ENCODE measurements at places on chromosomes 5 and 9.

DNA sequence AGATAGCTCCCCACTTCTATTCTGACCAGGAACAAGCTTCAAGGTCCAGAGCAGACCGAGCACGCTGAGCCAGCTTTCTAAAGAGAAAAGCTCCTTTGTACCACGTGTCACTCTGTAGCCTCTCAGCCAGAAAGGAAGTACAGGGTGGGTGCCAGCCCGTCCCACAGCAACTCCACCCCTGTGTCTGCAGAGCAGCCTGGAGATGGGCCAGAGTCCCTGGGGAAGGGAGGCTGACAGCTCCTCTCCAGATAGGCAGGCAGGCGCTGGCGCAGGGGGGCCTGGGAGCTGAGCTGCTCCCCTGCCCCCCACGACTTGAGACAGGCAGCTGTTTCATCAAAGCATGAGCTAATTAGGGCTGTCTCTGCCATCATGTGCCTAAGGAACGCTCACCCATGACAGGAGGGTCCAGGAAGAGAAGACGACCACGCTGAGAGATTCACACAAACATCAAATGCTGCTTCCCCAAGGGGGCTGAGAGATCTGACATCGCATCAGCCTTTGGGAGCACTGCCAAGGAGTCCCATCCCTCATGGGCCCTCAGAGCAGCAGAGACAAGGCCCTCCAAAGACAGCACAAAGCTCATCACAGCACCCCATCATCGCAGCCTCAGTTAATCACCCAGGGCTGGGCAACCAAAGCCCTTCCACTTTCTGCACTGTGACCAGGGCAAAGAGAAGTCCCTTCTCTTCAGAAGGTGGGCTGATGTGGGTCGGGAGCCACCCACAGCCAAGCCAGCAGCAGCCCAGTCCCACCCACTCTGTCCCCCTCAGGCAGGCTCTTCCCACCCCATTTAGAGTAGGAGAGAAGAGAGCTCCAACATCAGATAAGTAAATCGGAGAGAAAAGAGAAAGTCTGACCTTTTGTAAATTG is 78.5 kb upstream of the LRRTM2 start:
- DNase-seq: no peak

DNA sequence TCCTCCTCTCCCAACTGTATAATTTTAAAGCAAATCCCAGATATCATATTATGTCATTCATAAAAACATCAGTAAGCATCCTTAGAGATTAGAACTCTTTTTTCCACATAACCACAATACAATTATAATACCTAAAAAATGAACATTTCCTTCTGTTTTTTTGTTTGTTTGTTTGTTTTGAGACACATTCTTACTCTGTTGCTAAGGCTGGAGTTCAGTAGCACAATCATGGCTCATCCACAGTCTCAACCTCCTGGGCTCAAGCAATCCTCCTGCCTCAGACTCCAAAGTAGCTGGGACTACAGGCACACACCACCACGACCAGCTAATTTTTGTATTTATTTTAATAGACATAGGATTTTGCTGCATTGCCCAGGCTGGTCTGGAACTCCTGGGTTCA is 8.0 kb downstream of the F2R start:
- no peak for DNase-seq

DNA sequence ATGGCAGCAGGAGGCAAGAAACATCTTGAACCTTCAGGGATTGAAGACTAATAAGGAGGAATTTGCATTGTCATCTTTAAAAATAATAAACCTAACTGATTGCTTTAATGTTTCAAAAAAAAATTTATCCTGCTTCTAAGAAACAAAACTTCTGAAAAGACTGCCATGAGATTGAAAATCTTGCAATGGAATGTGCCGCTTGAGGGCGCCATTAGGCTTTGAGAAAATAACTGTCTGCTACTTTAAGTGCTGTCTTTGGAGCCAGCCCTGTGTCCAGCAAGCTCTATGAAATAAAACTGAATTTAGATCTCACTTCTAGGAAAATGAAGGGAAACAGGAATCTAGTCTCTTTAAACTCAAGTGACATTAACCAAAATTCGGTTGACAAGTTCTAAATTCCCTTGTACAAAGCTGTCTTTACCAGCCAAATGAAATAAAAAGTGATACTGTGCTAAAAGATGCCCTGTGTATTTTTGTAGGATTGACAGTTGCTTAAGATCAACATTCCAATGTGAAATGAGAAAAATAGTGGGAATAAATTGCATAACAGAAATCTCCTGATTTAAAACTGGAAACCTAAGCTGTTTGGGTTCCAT is 79.4 kb downstream of the ESM1 start:
- peak; percentile 25 for DNase-seq

- no peak for DNase-seq
These were observed 8.1 kb upstream of the ZBTB43 start for GRCh38 chr9:126796758-126797157.

- DNase-seq: no peak
These were observed 45.7 kb upstream of the PIK3R1 start for GRCh38 chr5:68169903-68170302.

GRCh38 chr9:103397868-103398600 is 402.9 kb downstream of the CYLC2 start:
- DNase-seq: no peak

- DNase-seq: no peak
These were observed 97.7 kb upstream of the IER5L start for GRCh38 chr9:129275626-129276247.

DNA sequence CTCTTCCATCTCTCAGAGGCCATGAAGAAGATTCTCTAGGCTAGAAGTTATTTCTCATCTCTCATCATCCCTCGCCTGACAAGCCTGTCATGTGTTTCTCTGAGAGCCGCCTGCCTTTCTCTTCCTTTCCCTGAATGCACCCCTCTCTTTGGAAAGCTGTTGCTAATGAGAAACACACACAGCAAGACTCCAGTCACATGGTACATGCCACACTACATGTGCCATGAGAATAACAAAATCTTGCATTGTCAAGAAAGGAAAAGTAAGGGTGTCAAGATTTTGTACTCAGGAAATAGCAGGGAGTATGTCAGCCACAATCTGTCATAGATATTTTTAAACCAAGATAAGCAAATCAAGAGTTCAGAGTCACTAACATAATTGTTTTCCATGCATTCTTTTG is 8.9 kb downstream of the AGXT2 start:
- no peak for DNase-seq

- no peak for DNase-seq
These were observed 1.5 kb upstream of the ANKHD1 start for GRCh38 chr5:140399979-140400729.

DNA sequence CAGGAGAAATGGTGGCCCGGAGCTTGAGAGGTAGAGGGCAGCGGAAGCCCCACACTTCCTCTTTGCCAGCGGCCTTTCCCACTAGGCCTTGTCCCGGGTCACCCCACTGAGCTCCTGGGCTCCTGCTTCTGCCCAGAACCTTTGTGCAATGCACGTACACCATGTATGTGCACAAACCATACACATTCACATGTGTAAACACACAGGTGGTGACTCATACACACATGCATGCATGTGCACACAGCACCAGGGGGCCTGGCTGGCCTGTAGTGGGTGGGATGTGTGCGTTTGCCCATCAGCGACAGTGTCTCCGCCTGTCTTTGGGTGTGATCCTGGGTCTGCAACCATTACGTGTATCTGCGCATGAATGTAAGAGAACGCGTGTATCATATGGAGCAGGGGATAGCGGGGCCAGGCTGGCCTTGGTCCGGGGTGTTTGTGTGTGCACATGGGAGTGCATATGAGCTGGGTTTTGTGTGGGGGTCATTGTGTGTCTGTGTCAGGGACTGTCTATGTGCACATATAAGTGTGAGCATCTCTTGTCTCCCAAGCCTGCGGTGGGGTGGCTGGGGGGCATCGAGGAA is 43.7 kb downstream of the PSD2 start:
- no peak for DNase-seq

DNA sequence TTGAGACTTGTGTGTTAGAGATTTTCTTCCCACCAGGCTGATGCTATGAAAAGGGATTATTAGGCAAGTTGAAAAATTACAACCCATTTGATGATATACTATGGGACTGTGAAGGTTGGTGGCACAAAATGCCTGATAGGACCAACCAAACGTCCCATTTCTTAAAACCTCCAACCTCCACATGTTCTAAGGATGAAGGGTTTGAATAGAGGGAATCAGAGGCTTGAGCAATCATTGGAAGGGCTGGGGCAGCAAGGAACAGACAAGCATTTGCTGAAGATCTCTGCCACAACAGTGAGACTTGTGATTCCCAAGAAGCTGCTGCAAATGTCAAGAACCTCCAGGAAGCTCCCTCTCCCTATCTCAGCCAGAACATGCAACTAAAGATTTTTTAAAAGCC is 283.1 kb downstream of the ELAVL2 start:
- no peak for DNase-seq

DNA sequence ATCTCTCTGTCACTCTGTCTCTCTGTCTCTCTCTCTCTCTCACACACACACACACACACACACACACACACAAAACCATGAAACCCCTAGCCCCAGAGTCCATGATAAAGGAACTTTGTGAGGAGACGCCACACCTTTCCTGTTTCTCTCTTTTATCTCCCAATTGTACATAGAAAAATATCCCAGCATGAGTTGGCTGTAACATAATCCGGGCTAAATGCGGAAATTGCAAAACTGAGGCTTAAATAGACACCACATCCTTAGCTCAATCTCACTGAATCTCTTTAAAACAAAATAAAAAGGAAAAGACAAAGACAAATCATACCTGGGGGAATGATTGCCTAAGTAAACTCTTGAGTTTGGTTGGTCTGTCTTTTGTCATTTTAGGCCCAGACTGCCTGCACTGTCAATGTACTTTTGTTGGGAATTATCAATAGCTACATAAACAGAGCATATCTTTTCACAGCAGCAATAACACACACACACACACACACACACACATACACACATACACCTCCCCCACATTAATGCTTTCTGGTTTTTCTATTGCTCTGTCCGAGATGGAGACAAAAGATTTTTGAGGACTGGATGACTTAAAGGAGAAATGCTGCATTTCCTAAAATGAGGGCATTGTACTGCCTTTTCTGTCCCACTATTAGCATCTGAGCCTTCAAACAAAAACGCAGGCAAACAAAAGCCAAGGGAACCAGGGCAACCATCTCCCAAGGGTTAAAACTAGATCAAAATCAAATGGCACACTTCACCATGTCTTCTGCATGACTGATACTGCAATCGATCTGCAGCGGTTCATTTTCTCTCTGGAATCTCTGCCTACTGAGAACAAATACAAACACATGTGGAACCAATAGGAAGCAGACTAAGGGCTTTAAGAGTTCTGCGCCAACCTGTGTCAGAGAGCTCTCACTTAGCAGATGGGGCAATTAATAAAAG is 321.5 kb downstream of the NFIB start:
- no peak for DNase-seq

- DNase-seq: no peak
These were observed 131.1 kb downstream of the TLE1 start for GRCh38 chr9:81558091-81558830.

DNA sequence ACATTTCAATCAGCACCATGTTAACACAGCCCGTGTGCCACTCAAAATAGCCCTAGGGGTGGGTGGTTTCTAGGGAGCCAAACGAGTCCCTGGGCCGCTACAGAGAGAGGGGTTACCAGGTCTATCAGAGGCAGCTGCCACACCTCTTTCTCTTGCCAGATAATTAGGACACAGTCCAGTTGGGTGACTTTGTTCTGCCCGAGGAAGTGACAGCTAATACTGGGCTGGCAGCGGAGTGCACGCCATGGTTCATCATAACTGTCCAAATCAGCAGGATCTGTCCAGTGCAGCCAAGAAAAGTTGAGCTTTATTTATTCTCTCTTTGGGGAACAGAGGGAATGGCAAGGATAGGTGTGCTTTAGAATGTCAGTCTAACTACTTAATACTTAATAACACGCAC is 583.8 kb downstream of the BRINP1 start:
- no peak for DNase-seq

GRCh38 chr9:86600977-86601376 is 246.8 kb upstream of the TUT7 start:
- no peak for DNase-seq

DNA sequence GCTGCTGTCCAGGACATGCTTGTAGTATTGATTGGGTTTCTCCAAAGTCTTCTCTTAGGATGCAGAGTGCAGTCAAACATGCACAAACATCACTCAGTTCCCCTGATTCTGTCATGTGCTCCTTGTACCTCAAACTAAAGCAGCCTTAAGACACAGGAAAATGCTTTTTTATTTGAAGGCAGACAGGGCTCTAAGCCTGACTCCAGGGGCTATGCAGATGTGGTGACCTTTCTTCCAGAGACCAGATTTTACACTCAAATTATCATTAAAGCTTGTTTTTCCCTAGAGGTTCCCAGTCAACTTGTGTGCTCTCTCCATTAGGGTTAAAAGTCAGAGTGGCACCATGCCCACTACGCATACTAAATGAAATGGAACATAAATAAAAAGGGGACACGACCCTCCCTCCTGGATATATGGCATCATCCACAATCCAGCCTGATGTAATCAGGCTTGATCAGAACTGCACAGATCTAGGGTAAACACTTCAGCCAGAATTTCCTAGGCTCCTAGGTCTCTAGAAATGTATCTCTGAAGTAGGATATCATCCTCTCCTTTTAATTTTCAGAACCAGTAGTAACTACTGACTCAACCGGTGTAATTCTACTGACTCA is 771.1 kb downstream of the NR2F1-AS1 start:
- DNase-seq: no peak
